ENCODE measurements at places on chromosomes 13 and 19.

DNA sequence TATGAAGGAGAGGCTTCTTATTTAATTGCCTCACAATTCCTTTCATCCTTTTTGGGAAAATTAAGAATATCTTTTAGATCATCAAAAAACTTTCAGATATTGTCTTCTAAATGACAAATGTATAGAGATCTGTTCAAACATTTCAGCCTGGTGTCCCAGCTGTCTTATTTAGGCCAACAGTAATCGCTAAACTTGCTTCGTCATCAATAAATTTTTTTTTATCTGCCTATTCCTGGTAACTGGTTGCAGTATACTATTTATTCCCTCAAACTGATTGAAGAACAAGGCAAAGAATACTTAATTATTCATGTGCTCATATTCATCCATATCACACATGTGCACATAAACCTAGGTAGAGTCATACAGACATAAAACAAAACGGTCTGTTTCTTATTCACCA lies 5.3 kb upstream of the MYO16 start:
- no peak for DNase-seq

DNA sequence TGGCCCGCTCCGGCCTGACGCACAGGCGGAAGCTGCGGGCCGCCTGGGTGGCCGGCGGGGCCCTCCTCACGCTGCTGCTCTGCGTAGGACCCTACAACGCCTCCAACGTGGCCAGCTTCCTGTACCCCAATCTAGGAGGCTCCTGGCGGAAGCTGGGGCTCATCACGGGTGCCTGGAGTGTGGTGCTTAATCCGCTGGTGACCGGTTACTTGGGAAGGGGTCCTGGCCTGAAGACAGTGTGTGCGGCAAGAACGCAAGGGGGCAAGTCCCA lies 4.4 kb downstream of the FFAR1 start:
- DNase-seq: no peak

DNA sequence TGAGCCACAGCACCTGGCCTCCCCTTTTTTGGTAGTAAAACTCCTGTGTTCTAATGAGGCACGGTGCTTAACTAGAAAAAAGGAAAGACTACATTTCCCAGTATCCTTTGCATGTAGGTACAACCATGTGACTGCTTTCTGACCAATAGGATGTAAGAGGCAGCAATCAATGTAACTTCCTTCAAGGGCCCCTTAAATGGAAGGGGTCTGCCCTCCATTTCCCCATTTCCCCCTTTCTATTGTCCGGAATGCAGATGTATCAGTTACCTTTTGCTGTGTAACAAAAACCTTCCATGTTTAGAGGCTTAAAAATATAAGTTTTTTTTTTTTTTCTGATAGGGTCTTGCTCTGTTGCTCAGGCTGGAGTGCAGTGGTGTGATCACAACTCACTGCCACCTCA lies 2.2 kb downstream of the GPR32 start:
- DNase-seq: peak; percentile 61

DNA sequence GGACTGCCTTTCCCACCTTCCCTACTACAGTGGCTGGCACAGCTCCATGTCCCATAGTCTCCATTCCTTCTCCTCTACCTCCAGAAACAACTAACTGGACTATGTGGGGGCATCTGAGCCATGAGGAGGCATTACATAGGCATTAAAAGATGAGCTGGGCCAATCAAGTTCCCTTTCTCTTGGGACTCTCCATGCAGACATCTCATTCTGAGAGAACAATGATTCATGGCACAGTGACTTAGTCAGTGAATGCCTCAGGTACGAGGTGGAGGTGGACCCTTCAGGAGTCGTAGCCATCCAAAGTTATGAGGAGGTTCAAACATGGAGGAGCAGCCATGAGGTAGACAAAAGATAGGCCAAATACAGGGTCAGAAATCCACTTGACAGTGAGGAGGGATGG lies 70.0 kb downstream of the GPC6 start:
- DNase-seq: no peak

Measured in AG08396 (cell line).